ENCODE measurements at places on chromosomes 2 and 18. TPM values are rescaled to one million over a fixed set of nuclear protein-coding genes. Genes with fewer than 3 reads are reported as not detected.

DNA sequence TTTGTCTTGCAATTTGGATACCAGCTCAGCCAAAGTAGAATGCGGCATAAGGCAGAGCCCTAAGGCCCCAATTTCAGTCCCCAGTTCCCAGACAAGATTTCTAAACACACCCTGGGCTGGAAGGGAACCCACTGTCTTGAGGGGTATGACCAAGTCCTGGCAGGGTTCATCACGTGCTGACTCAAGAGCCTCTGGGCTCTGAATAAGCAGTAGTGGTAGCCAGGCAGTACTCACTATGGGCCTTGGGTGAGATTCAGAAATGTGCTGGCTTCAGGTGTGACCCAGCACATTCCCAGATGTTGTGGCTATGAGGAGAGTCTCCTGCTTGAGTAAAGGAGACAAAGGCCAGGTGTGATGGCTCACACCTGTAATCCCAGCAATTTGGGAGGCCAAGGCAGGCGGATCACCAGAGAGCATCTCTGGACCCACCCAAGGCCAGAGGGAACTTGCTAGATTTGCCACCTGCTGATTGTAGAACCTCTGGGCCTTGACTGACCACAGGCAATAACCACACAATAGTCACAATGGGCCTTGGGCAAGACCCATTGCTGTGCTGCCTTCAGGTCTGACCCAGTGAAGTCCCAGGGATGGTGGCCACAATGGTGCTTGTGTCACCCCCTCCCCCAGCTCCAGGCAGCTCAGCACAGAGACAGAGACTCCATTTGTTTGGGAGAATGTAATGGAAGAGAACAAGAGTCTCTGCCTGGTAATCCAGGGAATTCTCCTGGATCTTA is 74.9 kb downstream of the ATL2 start:
- H3K27ac ChIP-seq, result no peak overlapping the region
- no peaks in the 10 kb centered on the region for H3K27me3 ChIP-seq
- no peak for DNase-seq
- H3K4me3 ChIP-seq, result no peak overlapping the region
- peaks cover 35% of the 10 kb centered on the region for H3K4me1 ChIP-seq
- peaks cover 83% of the 10 kb centered on the region for H3K36me3 ChIP-seq

DNA sequence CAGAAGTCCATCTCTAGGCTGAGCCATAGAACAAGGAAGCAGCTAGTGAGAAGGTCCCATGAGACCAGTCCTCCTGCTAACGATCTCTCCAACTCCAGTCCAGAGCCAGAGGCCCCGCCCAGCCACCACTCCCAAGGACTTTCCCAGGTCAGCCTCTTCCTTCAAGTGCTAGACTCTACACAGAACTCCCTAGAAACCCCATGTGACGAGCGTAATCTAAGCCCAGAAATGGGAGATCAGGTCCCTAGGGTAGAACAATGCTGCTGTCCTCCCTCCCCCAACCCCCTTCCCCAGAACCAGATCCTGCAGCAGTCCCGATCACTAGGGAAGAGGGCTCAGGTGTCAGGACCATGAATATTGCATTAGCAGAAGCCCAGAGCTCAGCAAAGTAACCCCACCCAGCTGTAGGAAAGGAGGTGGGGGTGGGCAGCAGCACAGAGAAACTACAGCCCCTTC is 6.9 kb downstream of the DCTN1 start:
- H3K36me3 ChIP-seq, result peaks cover 40% of the 10 kb centered on the region
- H3K27ac ChIP-seq, result no peak overlapping the region
- H3K4me3 ChIP-seq, result no peak overlapping the region
- H3K27me3 ChIP-seq, result no peaks in the 10 kb centered on the region

Gene FLACC1
- 0.84 TPM for total RNA-seq

DNA sequence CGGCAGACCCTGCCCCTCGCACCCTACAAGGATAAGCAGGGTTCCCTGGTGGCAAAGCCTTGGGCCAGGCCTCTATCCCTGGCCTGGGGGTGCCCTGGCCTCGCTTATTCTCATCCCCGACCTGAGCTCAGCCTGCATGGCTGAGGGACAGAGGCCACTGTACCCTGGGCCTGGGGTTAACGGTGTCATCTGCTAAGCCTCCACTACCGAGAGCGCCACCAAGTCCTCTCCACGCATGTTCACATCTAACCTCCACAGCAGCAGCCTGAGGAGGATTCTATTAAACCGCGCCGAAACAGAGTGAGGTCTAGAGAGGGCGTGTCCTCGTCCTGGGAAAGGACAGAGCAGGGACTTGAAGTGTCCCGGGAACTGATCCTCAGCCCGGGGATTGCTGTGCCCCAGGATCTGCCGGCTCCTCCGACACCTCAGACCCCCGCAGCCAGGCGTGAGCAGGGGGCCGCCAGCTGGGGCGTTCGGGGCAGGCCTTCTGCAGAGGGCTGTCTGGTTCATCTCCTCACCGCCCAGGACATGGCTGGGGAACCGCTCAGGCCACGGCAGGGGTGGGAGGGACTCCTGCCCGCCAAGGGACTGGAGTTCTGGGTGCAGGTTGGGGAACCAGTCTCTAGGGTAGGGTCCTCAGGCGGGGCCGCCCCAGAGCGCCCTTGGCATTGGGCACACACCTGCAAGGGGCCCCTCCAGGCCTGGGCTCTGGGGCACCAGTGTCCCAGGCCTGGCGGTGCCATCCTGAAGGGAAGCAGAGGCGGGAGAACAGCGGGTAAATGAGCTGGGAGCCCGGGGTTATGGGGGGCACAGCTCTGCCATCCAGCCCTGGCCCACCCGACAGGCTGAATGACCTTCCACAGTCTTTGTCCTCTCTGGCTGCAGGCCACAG is 68.0 kb upstream of the SMAD7 start:
- peaks cover 2% of the 10 kb centered on the region for H3K4me1 ChIP-seq
- no peak overlapping the region for H3K4me3 ChIP-seq
- no peak overlapping the region for H3K27ac ChIP-seq
- no peaks in the 10 kb centered on the region for H3K36me3 ChIP-seq

DNA sequence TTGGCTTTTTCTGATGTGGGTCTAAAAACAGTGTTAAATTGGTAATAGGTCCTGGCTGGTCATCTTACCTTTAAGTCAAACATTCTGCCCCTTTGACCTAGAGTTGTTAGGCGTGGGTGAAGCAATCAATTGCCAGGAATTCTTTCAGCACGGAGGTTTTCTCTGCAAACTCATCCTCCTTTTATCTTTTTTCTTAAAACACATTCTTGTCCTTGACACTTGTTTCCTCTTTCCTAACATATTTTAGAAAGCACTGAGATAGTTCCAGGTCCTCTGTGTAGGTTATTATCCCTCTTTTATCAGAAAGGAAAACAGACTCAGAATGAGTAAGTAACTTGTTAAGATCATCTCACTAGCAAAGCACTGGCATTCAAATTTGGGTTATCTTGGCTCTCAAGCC is 18.6 kb upstream of the AP1S3 start:
- H3K4me3 ChIP-seq, result no peak overlapping the region
- peaks cover 18% of the 10 kb centered on the region for H3K4me1 ChIP-seq
- H3K27me3 ChIP-seq, result no peaks in the 10 kb centered on the region
- H3K27ac ChIP-seq, result no peak overlapping the region

- peaks cover 18% of the 10 kb centered on the region for H3K36me3 ChIP-seq
- H3K27me3 ChIP-seq, result no peaks in the 10 kb centered on the region
- no peak overlapping the region for H3K4me3 ChIP-seq
- no peak overlapping the region for H3K27ac ChIP-seq
- DNase-seq, result no peak
Measured at GRCh38 chr2:239390546-239391285, 10.1 kb downstream of the HDAC4 start.

Measured in activated T-helper 2 cell treated with anti-CD3 and anti-CD28 coated beads, Interferon-gamma antibody, Interleukin-2, Interleukin-4, amounts not matched to agents 10 μg/mL and 5 μg/mL and 100 μg/mL, durations not matched to agents 14 hours and 24 hours and 36 hours (primary cell).